ENCODE measurements at places on chromosomes 6 and 20.

GRCh38 chr6:47094241-47094925 is 52.3 kb upstream of the ADGRF1 start:
- DNase-seq: no peak

DNA sequence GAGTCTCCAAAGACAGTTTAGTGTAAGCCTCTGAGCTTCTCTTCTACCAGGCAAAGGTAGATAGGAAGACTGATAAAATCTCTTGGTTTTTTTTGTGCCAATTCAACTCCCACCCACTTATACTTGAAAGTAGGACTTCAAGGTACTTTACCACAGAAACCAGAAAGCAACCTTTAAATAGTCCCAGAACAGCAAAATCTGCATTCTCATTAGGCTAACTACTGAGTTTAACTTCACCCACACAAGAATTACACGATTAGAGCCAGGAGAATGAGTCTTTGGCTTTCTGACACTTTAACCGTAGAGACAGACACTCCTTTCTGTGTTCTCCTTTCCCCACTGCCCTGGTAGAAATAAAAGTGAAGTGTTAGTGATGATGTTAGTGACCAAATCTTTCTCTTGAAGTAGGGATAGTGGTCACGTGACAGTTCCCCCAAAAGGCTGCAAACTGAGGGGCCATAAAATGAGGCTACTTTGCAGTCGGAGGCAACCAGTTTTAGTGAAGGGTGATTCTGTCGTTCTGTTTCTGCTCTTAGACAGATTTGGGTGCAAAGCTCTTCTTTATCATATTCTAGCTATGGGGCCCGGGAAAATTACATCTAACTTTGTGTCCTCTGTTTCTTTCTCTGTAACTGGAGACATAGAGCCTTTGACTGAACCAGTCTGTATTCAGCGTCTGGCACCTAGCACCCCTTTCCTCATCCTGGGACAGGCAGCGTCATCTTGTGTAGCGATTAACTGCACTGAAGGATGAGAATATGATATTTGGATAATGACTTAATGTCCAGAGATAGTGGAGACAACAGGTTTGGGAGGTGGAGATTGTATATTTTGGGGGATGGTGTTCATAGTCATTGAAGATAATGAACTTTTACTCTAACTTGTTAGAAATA is 206.4 kb upstream of the CITED2 start:
- no peak for DNase-seq

DNA sequence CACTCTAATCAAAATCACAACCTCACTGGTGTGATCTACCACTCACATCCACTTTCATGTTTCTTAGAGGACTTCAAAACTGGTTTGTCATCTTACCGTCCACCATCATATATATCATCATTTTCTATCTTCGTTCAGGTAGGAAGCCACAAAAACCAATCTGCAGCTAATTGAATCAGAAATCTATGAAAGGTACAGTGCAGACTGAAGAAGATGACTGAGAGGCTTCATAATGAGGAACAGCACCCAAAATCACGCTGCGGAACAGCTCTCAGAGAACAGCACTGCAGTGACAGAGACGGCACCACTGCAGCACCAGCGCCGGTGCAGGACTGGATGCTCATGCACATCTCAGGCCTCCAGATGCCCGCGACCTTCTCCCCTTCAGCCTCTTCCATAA is 13.0 kb downstream of the GMDS start:
- no peak for DNase-seq

DNA sequence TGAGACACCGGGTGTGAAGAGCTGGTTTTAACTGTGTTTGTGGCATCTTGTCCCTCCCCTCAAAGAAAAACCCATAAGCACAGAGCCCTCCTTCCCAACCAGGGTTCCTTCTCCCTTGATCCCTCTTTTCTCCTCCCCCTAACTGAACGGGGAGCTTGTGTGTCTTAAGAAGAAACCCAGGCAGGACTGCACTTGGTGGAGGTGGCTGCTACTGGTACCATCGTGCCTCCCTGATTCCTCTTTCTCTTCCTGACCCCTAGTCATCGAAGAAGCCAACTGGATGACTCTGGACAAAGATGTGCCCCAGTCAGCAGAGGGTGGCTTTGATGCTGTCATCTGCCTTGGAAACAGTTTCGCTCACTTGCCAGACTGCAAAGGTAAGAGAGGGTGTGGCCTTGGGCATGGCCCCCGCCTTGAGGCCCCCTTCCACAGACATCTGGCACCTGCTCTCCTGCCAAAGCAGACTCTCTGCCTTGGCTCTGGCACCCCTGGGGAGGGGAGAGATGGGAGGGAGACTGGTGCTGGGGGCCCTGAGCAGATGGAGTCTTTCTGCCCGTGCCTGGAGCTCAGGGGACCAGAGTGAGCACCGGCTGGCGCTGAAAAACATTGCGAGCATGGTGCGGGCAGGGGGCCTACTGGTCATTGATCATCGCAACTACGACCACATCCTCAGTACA is 2.1 kb downstream of the GNMT start:
- DNase-seq: no peak

DNA sequence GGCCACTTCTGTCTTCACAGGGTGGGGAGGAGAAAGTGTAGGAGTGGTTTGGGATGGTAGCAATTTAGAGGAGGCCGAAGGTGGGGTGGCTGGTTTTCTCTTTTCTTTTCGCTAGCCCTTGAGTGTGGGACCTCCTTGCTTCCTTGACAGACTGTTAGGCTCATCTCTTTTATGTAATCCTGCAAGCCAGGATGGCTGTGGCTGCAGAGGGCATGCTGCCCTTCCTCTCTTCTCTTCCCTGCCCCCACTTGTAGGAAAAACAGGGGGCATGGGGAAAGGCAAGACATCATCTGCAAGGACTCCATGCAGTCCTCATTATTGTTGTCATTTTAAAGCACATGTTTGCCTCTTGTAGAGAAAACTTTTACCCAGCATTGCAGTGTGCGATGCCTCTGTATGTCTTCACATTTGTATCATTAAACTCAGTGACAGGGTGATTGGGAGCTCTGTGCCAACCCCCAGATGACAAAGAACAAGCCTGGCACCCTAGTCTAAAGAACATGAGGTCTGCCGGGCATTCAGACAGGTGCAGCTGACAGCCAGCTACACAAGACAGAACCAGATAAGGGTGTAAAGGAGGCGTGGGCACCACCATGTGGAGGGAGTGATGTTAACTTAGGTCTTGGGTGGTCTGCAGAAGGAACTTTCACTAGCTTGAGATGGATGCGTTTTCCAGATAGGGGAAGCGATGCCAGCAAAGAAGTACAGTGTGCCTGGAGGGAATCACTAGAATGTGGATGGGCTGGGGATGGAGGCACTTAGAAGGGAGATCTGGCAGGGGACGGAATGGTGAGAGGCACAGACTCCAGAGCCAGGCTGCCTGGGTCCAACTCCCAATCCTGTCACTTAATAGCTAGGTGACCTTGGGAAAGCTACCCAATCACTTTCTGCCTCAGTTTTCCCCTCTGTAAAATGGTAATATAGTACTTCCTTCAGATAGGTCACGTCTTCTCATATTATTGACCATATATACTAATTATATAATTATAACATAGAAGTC is 207.6 kb downstream of the TBC1D7 start:
- DNase-seq: no peak

DNA sequence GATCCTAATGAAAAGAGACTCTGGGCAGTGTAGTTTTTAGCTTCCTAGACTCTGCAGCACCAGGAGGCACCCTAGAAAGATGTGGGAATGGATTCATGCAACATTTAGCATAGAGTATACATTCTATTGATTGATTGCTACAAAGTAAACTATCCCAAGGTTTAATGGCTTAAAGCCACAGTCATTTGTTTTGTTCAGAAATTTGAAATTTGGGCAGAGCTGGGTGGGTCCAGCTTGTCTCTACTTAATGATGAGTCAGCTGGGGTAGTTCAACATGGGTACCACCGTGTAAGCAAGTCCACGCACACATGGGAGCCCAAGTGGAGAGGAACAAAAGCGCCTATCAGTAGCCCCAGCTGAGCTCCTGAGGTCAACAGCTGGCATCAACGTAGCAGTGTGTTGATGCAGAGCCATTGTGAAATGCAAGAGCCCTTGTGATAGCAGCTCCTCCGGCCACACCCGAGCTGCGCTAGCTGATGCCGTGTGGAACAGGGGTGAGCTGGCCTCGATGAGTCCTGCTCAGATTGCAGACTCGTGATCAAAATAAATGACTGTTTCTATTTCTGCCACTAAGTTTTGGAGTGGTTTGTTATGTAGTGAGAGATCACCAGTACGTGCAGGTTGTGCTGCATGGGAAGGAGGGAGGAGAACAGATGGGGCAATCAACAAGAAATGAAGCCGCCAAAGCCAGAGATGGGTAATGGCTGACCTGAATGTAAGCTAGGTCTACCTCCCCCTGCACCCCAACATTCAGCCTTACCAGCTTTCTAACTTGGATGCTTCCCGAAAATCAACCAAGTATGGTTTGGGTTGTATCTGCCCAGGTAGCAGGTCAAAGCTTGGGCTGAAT is 45.7 kb upstream of the TRAF3IP2 start:
- DNase-seq: no peak

DNA sequence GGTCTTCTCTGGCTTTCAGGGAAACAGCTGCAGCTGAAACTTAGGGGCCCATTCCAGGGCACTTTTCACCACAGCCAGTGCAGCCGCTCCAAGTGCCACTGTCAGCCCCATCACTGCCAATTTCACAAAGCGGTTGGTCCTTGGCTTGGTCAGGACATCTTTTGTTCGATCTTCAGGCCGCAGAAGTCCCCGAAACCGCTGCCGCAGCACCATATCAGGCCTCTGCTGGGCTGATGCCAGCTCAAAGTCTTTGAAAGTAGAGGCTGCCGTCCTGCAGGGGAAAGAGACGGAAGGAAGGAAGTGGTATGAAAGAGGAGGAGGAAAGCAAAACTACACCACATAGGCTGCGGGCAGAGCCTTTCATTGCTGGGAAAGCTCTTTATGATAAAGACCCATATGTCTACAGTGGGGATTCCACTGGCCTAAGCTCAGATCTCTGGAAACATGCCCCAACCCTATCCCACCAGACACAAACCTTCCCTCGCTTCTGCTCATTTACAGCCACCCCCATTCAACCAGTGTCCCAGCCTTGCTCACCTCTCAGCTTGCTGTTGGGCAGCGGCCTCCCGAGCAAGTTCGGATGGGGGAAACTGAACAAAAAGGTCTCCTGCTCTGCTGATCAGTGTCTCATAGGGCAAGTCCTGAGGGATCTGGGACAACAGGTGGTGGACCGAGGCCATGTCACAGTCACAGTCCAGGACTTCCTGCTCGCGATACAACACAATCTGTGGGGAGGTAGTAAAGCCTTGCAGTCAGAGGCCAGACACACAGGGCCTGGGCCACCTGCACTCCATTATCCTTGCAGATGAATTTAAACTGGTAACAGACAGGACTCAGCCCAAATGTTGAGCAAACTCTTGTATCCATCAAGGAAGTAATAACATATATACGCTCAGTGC is 23.5 kb downstream of the TBC1D20 start:
- DNase-seq: peak; percentile 29

GRCh38 chr20:56420940-56421688 is 9.1 kb downstream of the CASS4 start:
- no peak for DNase-seq

DNA sequence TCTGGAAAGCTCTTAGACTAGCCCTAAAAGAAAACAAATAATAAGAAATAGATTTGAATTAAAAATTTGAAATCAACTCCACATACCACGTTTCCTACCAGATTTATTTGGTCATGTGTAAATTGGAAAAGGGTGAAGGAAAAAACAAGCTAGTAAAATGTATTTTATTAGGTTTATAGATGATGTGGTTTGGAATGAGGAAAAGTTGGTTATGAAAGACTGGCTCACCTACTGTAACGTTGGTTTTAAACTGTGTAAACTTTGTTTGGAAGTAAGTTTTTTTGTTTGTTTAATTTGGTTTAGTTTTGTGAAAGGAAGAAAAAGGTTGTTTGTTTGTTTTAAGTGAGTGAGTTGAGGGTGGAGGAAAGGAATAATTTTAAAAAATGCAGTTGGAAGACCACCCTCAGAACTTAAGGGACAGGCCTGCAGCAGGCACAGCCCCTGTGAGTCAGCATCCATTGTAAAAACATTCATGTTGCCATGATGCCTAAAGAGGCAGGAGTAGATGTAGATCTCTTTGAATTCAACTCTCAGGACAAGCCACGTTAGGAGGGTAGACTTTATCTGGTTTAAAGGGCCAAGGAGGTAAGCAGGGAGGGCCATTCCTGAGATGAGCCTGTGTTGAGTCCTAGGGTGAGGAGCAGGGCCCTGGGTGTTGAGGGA is 93.7 kb upstream of the SCGN start:
- no peak for DNase-seq

GRCh38 chr6:138987643-138988468 is at the start of gene REPS1:
Gene REPS1 (minus strand): TSS chr6:138988253. CDS start chr6:138987682, 571 bp downstream.
- peak; percentile 90 for DNase-seq

GRCh38 chr6:136173519-136174507 is 76.3 kb downstream of the MTFR2 start:
- DNase-seq: no peak

- no peak for DNase-seq
Observed at GRCh38 chr20:17832236-17832915, 132.6 kb downstream of the BANF2 start.

GRCh38 chr6:21588481-21589351 is 4.8 kb upstream of the SOX4 start:
- no peak for DNase-seq

GRCh38 chr6:109743739-109744138 is 52.6 kb downstream of the FIG4 start:
- no peak for DNase-seq

DNA sequence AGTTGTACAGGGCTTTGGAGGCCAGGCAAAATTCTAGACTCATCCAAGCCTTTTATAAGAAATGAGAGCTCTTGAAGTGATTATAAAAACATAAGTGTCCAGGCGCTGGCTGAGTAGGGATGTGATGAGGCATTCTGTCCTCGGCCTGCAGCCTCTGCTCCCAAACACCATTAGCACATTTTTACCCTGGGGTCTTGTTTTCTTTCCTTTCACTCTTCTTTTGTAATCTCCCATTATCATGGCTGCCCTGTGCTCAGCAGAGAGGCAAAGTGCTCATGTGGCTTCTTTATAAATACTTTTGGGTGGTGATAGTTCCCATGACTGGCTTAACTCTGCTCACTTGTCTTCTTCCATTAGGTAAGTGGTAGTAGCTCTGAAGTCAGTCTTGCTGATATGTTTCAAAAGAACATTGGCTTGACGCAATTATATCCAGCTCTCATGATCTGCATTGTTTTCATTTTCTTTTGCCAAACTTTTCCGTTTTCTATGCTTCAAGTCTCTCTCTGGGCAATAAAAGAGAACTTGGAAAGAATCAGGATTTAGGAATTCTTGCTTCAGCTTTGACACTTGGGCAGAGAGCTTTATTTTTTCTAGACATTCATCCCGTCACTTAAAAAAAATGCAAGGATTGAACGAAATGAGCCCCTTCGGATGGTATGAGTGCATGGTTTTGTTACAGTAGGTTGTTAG is 61.1 kb downstream of the CAP2 start:
- no peak for DNase-seq

GRCh38 chr20:17969278-17969883 is 563 bp downstream of the MGME1 start:
- DNase-seq: no peak

DNA sequence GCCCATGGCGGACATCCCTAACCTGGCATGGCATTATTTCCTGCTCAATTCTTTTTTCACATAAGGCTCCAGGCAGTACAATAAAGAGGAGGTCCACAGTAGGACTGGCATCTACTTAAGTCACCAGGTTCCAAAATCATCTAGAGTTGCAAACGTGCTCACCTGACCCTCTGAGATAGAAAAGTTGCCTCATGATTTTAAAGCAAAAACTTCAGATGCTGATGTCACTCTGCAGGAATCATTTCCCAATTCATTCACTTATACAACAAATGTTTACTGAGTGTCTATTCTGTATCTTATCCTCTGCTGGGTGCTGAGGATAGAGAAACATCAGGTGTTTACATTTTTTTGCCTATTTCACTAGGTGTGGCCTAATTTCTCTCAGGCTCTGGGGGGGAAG is 2.2 kb downstream of the ADGRF4 start:
- no peak for DNase-seq
